ENCODE measurements at places on chromosomes 3 and 15. TPM values are rescaled to one million over a fixed set of nuclear protein-coding genes. Genes with fewer than 3 reads are reported as not detected.

The ASB14 gene
- total RNA-seq, result not detected

The PARP9 gene
- 16.4 TPM for total RNA-seq

The GOLGB1 gene
- 32.6 TPM for total RNA-seq

The ZNF80 gene
- total RNA-seq, result not detected

The COL6A6 gene
- not detected for total RNA-seq

The HACD2 gene
- total RNA-seq, result 41.2 TPM

The SLC28A2 gene
- total RNA-seq, result not detected

The REC114 gene
- not detected for total RNA-seq

The DOCK3 gene
- total RNA-seq, result 0.51 TPM

The EHHADH gene
- 4.3 TPM for total RNA-seq

The HEG1 gene
- 137 TPM for total RNA-seq

The FRMD4B gene
- total RNA-seq, result not detected

The AMOTL2 gene
- 347 TPM for total RNA-seq

The PLSCR2 gene
- not detected for total RNA-seq

The C15orf62 gene
- total RNA-seq, result not detected

The SERINC4 gene
- not detected for total RNA-seq

The RBP2 gene
- total RNA-seq, result not detected

The MAP6D1 gene
- 5.5 TPM for total RNA-seq

The SOX14 gene
- total RNA-seq, result not detected

The CTXN2 gene
- not detected for total RNA-seq

The ZNF502 gene
- total RNA-seq, result 3.8 TPM

The ISLR2 gene
- not detected for total RNA-seq

The SIDT1 gene
- not detected for total RNA-seq

The LINGO1 gene
- total RNA-seq, result not detected

The LRRN1 gene
- total RNA-seq, result not detected

The SLC15A2 gene
- total RNA-seq, result not detected

The CELF6 gene
- 0.22 TPM for total RNA-seq

The IREB2 gene
- total RNA-seq, result 18.0 TPM

The CADPS gene
- total RNA-seq, result 11.4 TPM

The OCA2 gene
- total RNA-seq, result not detected

The FGD5 gene
- not detected for total RNA-seq

The FETUB gene
- not detected for total RNA-seq

The PPP2R3A gene
- total RNA-seq, result 21.0 TPM

The ALDH1L1 gene
- total RNA-seq, result not detected

The ABTB1 gene
- 8.9 TPM for total RNA-seq

The LRTM1 gene
- not detected for total RNA-seq

The RNF168 gene
- 12.3 TPM for total RNA-seq

The GP5 gene
- 0.11 TPM for total RNA-seq

The CPA3 gene
- not detected for total RNA-seq

The CCDC39 gene
- total RNA-seq, result not detected

The DHX30 gene
- total RNA-seq, result 70.3 TPM

The SLC51B gene
- not detected for total RNA-seq

The ARNT2 gene
- total RNA-seq, result 23.5 TPM

The HRG gene
- not detected for total RNA-seq

The COLQ gene
- 1.1 TPM for total RNA-seq

The GOLGA6B gene
- not detected for total RNA-seq

The EXD1 gene
- not detected for total RNA-seq

The ZMYND10 gene
- total RNA-seq, result 1.5 TPM

The STAC gene
- 10.9 TPM for total RNA-seq

Measured in GM23248 (cell line).